Hematopoietic multipotent progenitor cell treated with erythropoietin and hydrocortisone succinate and interleukin-3 and kit ligand, for 4 days (in vitro differentiated cells): ENCODE measurements at places on chromosomes 2 and 18.

- no peak for DNase-seq
Measured at GRCh38 chr2:75292826-75293225, 93.5 kb upstream of the TACR1 start.

DNA sequence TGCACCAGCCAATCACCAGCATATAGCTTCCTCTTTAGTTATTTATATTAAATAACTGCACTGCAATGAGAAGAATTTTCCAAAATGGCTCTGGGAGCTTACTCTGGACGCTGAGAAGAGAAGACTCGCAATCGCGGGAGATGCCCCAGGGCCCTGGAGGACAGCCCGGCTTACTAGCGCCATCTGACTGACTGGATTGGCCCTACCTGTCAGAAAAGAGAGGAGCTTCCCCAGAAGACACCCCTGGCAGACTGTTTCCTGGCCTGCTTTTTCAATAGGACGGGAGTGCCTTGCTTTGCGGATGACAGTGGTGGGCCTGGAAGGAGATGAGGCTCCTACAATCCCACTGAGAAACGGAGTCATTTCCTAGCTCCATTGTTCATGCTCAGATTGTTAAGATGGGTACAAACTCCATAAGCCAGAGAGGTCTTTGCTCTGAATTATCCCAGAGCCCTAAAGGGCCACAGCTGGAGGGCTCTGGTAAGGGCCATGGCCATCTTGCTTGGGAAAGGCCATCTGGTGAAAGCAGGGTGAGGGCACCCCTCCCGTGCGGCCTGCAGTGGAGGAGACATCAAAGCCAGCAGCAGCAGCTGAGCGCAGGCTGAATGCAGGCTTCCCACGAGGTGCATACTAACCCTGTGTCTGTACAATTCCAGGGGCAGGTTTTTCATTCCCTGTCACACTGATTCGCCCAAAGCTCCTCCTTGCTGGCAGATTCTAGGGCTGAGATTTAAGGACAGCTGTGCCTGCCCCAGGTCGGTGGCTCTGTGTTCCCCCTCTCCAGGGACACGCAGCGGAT lies 92.1 kb downstream of the GALR1 start:
- DNase-seq = no peak

GRCh38 chr2:147937744-147938349 lies 82.7 kb downstream of the ORC4 start:
- DNase-seq = peak; percentile 66

DNA sequence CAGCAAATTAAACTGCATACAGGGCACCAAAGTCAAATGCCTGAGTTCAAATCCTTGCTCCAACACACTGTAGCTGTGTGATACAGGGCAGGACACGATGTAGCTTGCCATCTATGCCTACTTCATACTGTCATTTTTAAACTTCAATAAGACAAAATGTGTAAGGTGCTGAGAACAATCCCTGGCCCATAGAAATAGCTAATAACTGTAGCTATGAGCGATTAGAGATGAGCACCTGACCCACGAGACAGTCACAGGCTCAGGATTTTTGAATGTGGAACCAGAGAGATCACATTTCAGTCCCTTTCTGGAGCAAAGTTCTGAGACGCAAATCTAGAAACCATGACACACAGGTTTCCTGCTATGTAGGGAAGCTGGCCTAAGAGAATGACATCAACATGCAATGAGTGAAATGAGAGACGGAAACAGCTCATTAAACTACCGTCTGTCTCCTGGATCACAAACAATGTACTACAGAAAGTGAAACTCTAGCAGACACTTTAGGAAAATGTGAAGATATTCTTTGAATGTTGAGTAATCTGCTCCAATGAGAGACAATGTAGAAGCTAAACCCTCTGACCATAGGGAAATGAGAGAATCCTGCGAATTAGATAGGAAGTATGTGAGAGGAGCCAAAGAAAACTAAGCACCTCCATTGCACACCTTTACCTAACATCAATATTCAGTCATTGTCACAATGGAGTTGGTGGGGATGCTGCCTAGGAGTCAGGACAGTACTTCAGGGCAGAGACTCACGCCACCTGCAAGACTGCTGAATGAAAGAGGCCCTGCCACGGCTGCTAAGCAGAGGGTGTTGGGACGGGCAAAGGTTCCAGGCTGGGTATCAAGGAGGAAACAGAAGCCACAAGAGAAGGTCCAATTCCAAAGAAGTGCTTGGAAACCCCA lies 25.5 kb downstream of the B4GALT6 start:
- DNase-seq = peak; percentile 59

DNA sequence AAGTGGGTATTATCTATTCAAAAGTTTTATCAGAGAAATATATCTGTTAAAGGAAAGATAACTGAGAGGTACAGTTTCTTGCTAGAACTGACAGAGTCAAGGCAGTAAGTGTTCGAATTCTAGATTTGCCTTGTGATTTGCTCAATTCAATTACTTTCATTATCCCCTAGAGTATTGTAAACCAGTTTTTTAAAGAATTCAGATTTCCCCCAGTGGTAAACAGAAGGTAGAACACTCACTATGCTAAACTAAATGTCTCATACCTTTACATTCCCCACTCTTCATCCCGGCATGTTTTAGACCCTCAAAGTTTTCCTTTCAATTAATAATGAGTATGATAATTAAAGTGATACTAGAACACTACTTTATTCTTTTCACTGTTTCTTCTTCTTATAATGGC lies 28.6 kb downstream of the TTC21B start:
- no peak for DNase-seq

DNA sequence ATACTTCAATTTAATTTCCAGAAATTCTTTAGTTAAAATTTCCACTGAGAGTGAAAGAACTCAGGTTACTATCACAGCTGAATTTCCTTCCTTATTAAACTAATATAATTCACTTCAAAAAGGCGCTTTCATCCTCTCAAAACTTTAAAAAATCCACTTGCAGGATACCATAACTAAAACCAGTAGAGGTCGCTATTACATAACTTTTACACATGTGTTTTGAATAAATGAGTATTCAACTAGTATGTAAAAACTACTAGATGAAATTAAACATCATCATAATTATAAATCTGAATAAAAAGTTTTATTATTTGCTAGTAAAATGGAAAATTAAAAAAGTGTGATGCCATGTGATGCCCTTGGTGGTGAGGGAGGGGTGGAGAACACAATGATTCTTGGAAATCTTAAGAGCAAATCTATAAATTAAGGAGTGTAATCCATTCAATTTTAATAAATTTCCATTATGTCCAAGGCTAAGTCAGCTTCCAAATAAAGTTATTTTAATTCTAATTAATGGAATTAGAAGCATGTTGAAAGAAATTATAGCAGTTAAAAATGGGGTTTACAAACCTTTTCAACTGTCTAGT lies 61.4 kb downstream of the SOS1 start:
- peak; percentile 87 for DNase-seq

DNA sequence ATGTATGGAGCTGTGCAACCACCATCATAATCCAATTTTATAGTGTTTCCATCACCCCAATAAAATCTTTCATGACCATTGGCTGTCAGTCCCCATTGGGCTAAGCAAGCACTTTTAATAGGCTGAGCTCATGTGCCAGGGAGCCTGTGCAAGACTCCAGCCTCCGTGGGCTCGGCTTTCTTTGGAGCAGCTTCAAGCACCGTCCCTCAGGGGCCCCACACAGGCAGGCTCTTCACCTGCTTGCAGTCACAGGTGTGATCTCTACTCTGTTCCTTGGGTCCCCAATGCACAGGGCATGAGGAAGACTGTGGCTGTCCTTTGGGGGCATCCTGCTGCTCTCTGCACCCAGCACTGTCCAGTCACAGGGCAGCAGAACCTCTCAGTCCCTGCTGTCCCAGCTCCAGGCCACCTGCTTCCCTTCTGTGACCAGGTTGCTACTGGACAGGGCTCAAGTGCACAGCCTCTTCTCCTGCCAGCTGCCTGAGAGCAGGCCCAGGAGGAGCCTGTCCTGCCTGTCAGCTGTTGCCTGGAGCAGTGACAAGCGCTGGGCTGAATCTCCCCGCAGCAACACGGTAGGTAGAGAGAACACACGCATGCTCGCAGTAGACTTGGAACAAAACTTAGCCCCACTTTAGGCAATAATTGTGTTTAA lies 40.7 kb upstream of the TMEM131 start:
- DNase-seq = no peak

DNA sequence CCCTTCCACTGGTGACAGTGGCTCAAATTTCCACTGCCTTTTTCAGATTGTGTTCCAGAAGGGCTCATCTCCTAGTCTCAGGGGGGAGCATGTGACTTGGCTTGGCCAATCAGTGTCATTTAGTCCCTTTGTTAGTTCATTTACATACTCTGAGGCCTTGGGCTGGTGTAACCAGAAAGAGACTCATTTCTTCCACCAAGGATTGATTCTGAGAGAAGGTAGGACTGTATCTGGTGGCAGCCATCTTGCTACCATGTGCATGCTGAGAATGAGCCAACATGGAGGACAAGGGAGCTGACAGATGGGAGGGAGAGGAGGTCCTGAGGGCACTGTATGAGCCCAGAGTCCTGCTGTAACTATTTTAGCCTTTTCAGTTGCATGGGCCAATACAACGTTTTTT lies 191.7 kb downstream of the THSD7B start:
- no peak for DNase-seq

DNA sequence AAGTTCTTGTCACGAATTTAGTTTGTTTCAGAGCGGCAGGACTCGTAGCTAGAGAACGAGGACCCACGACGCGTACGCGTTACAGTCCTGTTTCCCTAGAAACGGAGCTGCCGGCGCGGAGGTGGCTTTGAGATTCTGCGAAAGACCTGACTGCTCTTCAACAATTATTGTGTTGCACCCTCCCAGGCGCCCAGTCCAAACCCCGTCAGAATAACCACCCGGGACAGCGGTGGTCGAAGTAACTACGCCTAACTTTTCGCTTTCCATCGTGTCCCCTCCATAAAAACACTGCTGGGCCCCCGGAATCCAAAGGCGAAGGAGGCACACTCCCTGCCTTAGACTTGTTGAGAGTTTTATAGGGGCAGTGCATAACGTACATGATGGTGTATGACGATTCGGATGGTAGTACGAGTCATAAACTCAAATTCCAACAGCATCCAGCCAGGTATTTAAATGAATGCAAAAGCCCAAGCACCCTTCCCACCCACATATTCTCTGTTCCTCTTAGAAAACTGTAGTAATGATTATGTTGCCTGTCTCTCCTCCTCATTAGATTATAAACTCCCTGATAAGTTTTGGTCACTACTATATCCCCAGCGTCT lies 651 bp upstream of the STAM2 start:
- no peak for DNase-seq

DNA sequence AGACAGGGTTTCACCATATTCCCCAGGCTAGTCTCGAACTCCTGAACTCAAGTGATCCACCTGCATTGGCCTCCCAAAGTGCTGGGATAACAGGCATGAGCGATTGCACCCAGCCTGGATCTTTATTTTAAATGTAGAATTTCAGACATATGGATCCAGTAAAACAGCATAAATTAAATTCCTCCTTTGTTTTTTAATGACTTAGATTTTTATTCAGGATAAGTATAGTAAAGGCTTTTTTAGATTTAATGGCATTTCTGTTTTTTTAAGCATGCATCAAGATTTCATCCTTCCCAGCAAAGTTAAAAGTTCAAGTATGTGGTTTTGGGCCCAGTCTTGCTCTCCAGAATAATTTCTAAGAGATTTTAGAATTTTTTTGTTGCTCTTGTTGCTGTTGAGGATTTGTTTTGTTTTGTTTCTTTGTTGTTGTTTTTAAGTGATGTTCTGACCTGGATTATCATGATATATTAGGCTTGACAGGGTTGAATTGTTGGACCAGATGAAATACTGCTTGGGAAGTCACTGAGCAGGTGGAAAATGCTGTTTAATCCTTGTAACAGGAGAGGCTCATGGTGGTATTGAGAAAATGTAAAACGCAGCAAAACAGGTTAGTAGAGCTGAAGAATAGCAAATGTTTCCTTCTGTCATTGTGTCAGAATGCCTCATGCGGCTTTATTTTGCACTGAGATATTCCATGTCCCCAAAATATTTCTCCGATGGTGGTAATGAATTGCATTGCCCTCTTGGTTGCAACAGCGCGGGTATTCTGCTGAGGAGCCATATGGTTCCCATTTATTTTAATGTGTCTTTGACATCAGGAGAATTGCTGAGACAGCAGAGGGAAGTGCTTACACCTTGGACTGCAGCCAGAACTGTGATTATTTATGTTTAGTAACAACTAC lies 147.9 kb downstream of the GALNT3 start:
- no peak for DNase-seq

GRCh38 chr2:196200557-196200956 lies 29.2 kb upstream of the STK17B start:
- DNase-seq = no peak

GRCh38 chr2:56654936-56655335 lies 471.1 kb downstream of the CCDC85A start:
- DNase-seq = no peak

DNA sequence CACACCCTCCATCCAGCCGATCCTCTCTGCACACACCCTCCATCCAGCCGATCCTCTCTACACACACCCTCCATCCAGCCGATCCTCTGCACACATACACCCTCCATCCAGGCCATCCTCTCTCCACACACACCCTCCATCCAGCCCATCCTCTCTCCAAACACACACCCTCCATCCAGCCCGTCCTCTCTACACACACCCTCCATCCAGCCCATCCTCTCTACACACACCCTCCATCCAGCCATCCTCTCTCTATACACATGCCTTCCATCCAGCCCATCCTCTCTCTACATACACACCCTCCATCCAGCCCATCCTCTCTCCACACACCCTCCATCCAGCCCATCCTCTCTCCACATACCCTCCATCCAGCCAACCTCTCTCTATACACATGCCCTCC lies 83.1 kb downstream of the EIPR1 start:
- DNase-seq = no peak

- peak; percentile 47 for DNase-seq
Measured at GRCh38 chr2:42117923-42118753, 51.0 kb upstream of the EML4 start.

- no peak for DNase-seq
Measured at GRCh38 chr2:42721898-42722297, 42.0 kb downstream of the OXER1 start.

DNA sequence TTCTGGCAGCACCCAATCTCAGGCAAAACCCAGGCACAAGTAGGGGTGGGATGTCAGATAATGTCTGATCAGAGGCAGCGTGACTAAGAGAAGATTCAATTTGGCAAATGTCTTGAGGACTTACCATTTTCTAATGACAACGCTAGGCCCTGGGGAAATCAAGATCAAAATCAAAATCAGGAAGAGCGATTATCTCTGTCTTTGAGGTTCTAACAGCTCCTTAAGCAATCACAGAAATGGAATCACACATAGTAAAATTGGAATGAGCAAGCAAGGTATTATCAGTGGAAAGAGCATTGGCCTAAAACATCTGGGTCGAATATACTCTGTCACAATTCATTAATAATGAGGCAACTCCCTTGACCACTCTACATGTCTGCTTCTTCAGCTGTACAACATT lies 8.6 kb upstream of the SERPINB2 start:
- DNase-seq = peak; percentile 35
